Activated naive CD4-positive, alpha-beta T cell treated with Interleukin-2 at 50 U/mL for 16 hours (primary cell): ENCODE measurements at places on chromosomes 16 and 17.

GRCh38 chr17:6213859-6214258 is 143.7 kb downstream of the WSCD1 start:
- no peak for DNase-seq

DNA sequence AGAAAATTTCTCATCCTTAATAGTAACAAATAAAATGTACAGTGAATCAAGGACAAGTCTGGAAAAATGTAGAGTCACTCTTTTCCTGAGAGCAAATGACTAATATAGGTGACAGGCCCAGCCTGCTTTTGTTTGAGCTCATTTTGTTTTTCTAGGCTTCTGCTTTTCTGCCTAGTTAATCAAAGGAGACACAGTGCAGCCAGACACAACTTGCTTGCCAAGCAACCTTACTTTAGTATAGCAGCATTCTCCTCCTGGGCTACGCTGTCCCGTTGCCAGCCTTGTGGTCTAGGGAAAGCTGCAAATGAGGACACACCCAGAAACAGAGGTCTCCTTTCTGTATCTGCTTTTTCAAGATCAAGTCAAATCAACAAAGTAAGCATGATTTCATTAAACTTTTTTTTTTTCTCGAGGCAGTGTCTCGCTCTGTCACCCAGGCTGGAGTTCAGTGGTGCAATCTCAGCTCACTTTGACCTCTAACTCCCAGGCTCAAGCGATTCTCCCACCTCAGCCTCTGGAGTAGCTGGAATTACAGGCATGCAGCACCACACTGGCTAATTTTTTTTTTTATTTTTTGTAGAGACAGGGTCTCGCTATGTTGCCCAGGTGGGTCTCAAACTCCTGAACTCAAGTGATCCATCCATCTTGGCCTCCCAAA is 17.2 kb downstream of the GINS3 start:
- no peak for DNase-seq

GRCh38 chr16:64455275-64455674 is 666.6 kb downstream of the CDH11 start:
- no peak for DNase-seq

- no peak for DNase-seq
Observed at GRCh38 chr16:1426734-1427471, 4.0 kb upstream of the PERCC1 start.

DNA sequence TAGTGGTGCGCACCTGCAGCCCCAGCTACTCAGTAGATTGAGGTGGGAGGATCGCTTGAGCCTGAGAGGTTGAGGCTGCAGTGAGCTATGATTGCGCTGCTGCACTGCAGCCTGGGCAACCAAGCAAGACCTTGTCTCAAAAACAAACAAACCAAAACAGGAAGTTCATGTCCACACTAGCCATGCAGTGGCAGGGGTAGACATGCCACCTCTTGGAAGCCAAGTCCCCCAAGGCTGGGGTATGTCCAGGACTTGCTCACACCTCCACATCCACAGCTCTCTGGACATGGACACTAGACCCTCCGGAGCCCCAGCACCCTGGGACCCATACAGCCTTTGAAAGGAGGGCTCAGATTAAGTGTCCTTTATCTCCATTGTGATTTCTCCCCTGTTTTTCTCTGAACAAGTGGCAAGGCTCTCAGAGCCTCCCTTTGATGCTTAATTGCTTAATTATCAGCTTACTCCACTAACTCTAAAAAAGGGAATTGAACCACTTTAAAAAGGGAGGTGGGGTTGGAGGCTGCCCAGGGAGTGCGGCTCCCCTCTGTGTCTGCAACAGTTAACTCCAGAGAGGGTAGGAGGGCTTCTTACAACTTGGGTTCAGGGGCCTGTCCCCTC is 424.6 kb upstream of the C16orf82 start:
- DNase-seq, result no peak

DNA sequence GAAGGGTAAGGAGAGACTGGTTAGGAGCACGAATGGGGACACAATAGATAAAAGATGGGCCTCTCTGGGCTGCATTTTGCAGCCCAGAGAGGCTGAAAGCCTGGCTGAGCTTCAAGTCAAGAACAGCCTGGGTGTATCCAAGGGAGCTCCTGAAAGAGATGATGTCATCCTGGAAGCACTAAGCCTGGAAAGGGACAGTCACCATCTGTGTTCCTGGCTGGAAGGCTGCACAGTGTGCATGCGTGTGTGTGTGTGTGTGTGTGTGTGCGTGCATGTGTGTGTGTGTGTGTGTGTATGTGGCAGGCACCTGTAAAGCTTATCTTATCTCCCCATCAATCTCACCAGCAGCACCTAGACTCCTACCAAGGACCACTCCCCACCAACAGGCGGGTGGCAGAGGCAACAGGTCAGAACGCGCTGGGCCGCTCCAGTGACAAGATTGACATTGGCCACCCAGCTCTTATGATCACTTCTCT is 44.1 kb downstream of the COG7 start:
- no peak for DNase-seq

- no peak for DNase-seq
Observed at GRCh38 chr16:84087001-84087400, 29.7 kb downstream of the MBTPS1 start.

DNA sequence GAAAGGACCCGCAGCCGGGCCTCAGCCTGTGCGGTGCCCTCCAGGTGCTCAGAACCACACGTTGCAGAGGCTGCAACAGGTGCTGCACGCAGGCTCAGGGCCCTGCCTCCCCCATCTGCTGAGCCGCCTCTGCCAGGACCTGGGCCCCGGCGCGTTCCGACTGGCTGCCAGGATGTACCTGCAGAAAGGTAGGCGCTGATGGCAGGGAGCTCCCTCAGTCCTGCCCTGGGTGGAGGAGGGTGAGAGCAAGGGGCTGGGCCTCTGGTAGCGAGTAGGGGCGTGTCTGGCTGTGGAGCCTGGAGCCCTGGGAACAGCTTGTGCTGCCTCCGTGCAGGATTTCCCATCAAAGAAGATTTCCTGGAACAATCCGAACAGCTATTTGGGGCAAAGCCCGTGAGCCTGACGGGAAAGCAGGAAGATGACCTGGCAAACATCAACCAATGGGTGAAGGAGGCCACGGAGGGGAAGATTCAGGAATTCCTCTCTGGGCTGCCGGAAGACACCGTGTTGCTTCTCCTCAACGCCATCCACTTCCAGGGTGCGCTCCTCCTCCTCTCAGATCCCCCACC is 4.4 kb downstream of the SERPINF2 start:
- DNase-seq, result no peak

DNA sequence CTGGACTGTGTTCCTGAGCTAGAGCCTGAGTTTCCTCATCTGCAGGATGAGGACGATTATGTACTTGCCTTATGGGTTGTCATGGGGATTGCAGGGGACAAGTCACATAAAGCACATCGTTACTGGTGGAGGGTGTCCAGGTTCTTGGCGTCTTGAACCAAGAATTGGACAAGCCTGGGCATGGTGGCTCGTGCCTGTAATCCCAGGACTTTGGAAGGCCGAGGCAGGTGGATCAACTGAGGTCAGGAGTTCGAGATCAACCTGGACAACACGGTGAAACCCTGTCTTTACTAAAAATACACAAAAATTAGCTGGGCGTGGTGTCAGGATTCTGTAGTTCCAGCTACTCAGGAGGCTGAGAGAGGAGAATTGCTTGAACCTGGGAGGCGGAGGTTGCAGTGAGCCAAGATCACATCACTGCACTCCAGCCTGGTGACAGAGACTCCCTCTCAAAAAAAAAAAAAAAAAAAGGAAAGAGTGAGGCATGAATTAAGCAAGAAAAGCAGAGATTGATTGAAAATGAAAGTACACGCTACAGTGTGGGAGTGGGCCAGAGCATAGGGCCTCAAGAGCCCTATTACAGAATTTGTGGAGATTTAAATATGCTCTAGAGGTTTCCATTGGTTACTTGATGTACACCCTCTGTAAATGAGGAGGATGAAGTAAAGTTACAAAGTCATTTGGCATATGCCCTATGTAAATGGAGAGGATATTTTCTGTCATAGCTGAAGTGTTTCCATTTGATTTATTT is 30.7 kb downstream of the ADGRG5 start:
- DNase-seq, result no peak

DNA sequence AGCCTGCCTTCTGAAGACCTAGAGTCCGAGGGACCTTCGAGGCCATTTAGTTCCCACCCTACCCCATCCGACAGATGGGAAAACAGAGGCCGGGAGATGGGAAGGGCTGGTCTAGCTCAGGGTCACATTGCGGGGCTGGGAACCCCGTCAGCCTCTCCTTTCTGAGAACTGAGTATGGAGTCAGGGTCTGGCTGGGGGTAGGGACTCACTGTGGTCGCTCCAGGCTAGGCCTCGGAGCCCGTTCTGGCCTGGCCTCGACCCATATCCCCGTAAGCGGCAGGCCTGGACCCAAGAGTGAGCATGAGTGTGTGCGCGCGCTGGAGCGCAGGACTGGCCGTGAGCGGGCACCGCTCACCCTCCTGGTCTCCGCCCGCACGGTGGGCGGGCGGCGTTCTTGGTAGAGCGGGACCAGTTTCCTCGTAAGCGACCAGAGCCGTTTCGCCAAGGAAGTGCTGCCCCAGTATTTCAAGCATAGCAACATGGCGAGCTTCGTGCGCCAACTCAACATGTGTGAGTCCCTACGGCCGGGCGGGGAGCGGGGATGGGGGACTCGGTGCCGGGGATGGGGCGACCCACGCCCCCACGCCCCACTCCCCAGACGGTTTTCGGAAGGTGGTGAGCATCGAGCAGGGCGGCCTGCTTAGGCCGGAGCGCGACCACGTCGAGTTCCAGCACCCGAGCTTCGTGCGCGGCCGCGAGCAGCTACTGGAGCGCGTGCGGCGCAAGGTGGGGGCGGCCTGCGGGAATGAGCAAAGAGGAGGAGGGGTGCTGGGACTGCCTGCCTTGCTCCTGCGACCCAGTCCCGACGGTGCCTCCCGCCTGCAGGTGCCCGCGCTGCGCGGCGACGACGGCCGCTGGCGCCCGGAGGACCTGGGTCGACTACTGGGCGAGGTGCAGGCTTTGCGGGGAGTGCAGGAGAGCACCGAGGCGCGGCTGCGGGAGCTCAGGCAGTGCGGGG is 855 bp downstream of the HSF4 start:
- no peak for DNase-seq

DNA sequence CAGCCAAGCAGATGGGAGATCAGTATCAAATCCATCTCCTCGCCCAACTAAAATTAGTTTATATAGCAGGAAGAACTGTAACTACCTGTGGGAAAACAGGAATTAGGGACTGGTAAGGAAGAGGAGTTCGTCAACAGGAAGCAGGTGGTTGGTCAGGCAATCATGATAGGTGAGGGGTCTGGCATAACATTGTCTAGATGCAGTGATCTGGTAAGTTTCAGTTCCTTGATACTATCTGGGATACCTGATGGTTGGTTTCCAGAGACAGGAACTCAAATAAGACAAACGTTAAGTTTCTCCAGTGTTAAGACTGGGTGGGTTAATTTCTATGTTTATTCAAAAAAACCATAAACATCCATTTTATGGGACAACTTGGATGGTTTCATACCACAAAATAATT is 53.8 kb downstream of the CEP112 start:
- no peak for DNase-seq

DNA sequence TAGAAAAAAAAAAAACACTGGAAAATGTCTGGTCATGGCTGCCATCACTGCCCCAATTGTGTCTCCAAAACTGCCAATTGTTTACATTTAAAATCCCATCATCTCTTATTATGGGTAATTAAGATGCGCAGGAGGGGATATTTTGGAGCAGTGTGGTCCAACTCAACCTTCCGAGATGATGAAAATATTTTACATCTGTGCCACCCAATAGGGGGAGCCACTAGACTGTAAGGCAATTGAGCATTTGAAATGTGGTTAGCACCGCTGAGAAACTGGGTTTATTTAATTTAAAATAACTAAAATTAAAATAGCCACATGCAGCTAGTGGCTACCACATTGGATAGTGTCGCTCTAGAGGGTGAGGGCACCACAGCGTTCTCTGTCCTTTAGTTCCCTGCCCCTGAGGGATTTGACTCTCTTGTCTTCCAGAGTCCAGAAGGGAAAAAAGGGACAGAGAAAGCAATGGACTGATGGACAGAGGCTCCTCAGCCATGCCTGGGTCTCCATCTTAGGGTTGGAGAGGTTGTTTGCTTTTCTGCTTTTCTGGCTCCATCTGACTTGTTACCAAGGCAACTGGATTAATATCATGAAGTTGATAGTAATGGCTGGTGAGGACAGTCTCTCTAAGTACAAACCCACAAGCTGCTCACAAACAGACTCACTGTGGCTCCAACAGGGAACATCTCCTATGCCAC is 3.5 kb downstream of the MPO start:
- DNase-seq, result no peak

- no peak for DNase-seq
Observed at GRCh38 chr16:50213939-50214519, 52.3 kb upstream of the ADCY7 start.

- no peak for DNase-seq
Observed at GRCh38 chr17:62163847-62164246, 98.8 kb upstream of the MED13 start.

GRCh38 chr17:16277163-16277562 is 60.2 kb downstream of the PIGL start:
- DNase-seq, result no peak

DNA sequence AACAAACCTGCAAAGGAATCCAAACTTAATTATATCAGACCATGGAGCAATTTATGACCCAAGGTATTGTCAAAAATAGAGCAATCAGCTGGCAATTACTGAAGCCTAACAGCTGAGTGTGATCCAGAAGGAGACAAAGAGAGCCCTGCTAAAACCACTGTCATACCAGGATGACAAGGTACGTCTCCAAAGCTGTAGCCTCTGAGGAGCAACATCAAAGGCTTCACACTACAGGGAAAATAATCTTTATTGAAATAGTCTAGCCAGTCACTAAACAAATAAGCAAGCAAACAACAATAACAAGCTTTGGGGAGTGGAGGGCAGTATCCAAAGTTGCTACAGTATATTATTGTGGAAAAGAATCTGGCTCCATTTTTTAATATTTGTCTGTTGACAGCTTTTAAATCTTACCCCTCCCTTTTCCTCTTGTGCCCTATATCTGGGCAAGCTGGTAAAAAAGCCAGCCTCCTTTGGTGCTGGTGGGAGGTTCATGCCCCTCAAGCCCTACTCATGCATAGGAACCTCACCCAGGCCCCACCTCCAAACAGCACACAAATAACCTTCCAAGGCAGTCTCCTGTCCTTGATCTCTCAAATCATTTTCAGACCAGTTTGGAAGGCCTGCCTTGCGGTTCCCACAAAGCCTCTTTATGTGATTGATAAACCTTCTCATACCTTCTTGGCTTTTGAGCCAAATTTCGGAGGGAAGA is 73.7 kb downstream of the ITFG1 start:
- DNase-seq, result no peak

DNA sequence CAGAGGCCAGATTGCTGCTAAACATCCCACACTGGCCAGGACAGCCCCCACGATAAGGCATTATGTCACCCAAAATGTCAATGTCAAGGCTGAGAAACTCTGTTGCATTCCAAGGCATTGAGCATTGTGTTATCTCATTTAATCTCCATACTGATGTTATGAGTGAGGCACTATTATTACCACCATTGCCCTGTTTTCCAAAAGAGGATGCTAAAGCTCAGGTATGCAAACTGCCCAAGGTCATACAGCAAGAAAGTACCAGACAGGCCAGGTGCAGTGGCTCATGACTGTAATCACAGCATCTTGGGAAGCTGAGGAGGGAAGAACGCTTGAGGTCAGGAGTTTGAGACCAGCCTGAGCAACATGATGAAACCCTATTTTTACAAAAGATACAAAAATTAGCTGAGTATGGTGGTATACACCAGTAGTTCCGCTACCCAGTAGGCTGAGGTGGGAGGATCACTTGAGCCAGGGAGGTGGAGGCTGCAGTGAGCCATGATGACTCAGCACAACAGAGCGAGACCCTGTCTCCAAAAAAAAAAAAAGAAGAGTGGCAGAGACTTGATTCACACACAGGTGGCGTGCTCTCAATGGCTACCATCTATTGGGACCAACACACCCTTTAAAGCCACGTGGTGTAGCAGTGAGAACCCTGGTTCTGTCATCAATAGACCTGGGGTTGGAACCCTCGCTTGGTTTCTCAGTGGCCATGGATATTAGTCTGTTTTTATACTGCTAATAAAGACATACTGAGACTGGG is 58.8 kb upstream of the GRIN2A start:
- DNase-seq, result no peak
